KG1 (cell line): ENCODE measurements at places on chromosomes 13 and 19.

GRCh38 chr13:42116225-42116624 lies 67.8 kb downstream of the DGKH start:
- DNase-seq = no peak

DNA sequence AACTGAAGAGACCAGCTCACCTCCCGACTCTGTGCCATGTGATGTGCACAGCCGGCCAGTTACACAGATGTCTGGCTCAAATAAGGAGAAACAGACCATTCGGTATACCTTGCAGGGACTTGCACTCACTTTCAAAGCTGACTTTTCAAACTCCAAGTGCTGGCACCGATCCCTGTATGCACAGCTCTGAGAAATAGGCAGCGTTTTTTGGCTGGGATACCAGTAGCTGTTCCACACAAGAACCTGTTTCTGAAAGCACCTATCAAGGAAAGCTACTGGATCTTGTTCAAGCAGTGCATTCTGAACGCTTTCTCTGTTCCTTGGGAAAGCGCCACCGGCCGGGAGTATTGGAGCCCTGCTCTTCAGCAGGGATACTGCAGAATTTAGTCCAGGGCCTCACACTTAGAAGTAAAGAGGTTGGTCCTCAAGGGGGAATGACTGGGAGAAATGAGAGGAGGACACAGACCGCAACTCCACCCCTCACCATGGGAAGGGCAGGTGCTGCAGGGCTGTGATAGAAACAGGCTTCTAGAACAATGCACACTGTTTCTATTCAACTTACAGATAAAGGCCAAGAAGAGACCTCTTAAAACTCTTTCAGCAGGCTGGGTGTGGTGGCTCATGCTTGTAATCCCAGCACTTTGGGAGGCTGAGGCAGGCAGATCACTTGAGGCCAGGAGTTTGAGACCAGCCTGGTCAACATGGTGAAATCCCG lies 53.6 kb upstream of the PABPC3 start:
- no peak for DNase-seq

DNA sequence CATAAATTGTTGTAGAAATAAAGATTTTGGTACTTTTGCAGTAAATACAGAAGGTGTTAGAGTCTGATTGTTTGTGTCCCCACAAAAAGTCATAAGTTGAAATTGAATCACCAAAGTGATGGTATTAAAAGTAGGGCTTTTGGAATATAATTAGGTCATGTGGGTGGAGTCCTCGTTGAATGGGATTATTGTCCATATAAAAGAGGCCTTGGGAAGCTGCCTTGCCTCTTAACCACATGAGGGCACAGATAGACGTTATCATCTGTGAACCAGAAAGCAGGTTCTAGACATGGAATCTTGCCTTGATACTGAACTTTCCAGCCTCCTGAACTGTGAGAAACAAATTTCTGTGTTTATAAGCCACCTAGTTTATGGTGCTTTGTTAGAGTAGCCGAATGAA lies 186.8 kb downstream of the PRR20E start:
- no peak for DNase-seq

DNA sequence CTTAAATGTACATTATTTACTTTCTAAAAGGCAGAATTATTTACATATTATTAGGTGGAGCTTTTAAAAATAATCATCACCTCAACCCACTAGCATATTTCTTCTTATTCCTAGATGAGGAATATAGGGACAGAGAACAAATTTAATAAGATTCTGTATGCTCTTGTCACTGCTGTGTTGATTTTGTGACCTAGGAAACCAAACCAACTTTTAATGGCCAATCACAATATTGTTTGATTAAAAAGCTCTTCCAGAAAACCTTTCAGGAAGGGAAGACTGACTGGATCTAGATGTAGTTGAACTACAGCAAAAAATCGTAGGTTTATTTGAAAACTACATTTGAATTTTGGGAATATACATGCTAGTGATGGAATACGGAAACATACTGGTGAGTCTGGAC lies 91.8 kb upstream of the RAP2A start:
- DNase-seq = no peak

- DNase-seq = no peak
Measured at GRCh38 chr19:6790194-6791128, 18.0 kb downstream of the VAV1 start.

DNA sequence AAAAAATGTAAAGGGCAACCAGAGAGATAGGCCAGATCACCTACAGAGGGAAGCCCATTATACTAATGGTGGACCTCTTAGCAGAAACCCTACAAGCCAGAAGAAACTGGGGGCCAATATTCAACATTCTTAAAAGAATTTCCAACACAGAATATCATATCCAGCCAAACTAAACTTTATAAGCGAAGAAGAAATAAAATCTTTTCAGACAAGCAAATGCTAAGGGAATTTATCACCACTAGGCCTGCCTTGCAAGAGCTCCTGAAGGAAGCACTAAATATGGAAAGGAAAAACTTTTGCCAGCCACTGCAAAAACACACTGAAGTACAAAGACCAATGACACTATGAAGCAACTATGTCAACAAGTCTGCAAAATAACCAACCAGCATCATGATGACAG lies 28.4 kb downstream of the VSTM2B start:
- no peak for DNase-seq

DNA sequence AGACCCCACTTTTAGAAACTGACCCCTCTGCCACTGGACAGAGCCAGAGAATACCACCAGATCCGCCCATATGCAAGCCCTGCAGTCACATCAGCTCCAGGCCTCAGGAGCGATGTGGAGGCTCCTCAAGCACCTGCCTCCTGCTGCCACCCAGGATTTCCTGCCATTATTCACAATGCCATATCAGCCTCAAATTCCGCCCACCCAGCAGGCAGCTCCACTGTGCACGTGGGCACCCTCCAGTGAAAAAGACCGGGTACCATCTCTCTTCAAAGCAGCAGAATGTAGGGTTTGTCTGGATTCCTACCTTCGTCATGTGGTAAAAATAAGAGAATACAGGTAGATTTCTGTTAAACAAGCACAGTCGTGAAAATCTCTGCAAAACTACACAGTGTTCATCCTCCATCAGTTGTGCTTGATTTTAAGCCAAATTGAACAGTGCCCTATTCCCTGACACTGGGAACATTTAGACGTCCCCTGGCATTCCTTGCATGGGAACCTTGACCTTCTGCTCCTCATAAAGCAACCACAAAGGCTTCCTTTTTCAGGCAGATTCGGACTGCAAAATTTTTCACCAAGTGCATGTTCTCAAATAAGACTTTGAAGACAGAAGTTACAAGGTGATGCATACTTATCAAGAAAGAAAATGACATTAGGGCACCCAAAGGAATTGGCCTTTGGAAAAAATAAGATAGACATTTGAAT lies 56.4 kb downstream of the FAM124A start:
- no peak for DNase-seq

DNA sequence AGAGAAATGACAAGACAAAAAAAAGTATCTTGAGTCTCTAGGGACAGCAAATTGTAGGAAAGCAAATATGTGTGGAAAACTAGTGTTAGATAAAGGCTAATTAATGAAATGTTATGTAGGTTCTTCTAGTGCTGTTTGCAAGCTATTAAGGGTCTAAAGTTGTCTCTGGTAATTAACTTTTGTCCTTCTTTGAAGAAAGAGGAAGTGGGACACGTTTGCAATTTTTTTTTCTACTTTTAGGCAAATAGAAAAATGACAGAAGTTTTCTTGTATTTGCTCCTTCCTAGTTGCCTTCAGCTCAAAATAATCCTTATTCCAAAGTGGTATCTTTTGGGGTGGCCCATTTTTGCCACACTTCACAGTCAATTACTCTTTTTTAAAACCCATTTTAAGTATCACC lies 1877.7 kb upstream of the PRR20A start:
- DNase-seq = no peak

GRCh38 chr19:32339988-32340874 lies 5.2 kb upstream of the ZNF507 start:
- peak; percentile 10 for DNase-seq

- no peak for DNase-seq
Measured at GRCh38 chr19:340620-341385, 3.8 kb downstream of the MIER2 start.

GRCh38 chr13:77810878-77811277 lies 107.8 kb downstream of the EDNRB start:
- DNase-seq = no peak

DNA sequence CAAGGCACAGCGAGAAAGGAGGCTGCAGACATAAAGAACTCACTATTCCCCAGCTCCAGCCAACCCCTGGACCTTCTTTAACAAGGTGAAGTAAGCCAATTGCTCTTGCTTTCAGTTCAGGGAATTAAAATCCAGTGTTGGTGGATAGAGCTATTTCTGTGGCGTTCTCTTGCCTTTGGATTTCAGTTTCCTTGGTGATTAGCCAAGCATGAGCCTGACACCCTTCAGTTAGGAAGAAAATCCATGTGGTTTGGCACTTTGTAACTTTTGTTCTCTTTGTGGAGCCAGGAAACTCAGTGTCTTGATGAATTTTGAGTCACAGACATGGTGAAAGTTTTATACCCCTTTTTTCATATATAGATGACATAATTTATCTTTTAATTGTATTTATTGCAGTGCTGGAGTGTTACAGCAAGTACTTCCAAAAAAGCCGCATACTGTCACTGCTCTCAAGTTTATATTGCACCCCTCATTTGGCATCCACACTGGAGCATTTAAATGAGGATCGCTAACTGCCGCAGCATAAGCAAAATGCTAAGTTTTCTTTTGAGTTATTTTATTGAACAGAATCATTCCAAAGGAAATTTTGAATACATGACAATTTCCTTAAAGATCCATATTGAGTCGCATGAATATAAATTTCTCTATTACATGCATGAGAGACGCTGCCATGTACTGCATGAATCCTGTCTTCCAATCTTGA lies 406.8 kb downstream of the MYO16 start:
- DNase-seq = no peak

GRCh38 chr13:40275636-40276035 lies 390.8 kb downstream of the FOXO1 start:
- DNase-seq = no peak

- DNase-seq = no peak
Measured at GRCh38 chr19:16654627-16655026, 5.3 kb downstream of the SMIM7 start.
